ENCODE measurements at places on chromosomes 7 and 10.
A peak's percentile ranks its signal among the peaks of the same experiment; 100 is the strongest.

DNA sequence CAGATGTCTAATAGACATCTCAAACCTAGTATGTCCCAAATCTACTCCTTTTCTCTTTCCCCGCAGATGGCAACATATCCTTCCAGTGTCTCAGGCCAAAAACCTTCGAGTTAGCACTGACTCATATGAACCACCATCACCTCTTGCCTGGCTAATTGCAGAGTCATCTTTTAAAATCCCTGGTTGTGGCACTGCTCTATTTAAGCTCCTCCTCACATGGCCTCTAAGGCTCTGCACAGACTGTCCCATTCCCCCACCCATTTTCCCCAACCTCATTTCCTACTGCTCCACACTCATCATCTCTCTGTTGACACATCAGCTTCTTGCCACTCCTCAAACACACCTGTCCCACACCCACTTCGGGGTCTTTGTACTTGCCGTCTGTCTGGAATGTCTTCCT, 16.8 kb upstream of the HBP1 start:
- DNase-seq, result no peak

DNA sequence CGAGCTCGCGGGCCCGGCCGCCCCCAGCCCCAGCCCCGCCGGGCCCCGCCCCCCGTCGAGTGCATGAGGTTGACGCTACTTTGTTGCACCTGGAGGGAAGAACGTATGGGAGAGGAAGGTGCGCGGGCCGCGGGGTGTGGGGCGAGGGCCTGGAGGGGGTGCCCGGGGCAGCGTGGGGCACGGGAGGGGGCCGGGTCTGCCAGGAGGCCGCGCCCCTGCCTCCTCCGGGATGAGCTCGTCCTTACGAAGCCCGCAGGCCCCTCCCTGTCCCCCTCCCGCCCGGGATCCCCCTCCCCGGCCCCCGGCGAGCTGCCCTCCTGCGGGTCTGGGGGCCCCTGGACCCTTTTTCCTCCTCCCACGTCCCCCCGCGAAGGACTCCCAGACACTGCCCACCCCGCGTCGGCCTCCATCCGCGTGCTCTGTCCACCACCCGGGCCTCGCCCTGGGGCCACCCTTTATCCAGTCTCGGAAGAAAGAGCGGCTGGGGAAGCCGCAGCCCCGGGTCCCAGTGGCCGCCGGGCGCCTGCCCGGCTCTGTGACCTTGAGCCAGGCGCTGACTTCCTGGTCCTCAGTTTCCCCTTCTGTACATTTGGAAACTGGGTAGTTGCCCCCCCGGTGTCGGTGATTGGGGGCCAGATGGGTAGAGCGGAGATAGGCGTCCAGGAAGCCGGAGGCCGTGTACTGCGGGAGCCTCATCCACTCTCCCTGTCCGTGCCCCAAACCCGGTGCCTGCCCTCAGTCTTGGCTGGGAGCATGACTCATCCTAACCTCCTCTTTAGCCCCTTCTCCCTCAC, 521 bp downstream of the LIMK1 start:
- DNase-seq, result no peak

DNA sequence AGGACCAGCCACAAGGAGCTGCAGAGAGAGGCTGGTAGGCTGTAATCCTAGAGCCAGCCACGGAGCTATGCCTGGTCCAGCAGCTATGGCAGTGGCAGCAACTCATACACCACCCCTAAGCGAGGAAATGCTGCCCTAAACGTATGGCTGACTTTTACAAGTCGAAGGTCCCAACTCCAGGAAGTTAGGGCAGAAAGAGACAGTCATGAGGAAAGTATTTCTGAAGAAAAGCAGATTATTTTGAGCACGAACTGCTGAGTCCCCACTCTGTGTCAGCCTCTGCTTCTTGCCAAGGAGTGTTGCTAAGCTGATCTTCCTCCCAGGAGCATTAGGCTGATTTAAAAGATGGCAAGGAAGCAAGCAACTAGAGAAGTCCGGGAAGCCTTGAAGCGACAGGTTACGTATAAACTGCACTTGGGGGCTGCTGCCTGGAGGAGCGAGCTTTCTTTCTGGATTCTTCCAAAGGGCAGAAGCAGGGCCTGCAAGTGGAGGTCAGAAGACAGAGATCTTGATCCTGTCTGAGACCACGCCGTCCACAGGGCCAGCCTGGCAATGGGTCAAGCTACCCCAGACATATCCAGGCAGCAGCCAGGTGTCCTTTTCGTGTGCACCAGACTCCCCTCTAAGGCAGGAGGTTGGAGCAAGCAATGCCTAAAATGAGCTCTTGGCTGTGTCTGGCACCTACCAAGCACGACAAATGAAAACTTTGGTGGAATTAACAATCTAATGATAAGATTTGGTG, 39.4 kb downstream of the PLXNA4 start:
- DNase-seq, result no peak

GRCh38 chr7:107628461-107629064, 32.1 kb upstream of the SLC26A4 start:
- no peak for DNase-seq

- no peak for DNase-seq
These were observed 78.7 kb upstream of the MKLN1 start for GRCh38 chr7:131249003-131249402.

GRCh38 chr10:91635401-91636400, 2.8 kb upstream of the PPP1R3C start:
- DNase-seq, result peak; percentile 1

DNA sequence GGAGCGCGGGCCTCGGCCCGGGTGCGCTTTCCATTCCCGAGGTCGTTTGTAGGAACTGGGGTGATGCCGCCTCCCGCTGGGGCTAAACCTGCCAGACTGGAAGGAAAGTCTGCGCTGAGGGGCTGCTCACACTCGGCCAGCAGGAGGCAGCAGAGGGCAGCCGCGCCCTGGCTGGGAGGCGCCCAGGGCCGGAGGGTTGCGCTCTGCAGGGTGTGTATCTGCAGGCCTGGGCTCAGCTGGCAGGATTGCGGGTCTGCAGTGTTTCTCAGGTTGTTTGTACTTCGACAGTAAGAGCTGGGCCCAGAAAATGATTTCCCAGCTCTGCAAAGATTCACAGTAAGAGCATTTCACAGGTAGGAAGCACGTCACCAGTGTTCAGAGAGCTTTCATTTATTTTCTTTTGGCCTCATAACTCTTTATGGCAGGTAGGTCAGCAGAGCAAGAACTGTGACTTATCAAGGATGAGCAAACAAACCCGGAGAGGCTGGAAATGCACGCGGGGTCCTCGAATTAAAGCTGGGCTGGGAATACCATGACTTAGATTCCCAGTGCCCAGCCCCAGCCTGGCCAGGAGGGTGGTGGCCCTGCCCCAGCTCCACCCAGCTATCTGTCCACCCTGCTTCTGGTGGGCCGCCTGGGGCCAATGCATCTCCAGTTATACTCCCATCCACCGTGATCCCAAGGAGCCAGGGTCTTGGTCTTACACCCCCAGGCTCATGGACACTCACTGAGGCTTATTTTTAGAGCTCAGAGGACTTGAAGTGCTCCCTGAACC, 15.2 kb upstream of the PPP2R2D start:
- DNase-seq, result peak; percentile 50

DNA sequence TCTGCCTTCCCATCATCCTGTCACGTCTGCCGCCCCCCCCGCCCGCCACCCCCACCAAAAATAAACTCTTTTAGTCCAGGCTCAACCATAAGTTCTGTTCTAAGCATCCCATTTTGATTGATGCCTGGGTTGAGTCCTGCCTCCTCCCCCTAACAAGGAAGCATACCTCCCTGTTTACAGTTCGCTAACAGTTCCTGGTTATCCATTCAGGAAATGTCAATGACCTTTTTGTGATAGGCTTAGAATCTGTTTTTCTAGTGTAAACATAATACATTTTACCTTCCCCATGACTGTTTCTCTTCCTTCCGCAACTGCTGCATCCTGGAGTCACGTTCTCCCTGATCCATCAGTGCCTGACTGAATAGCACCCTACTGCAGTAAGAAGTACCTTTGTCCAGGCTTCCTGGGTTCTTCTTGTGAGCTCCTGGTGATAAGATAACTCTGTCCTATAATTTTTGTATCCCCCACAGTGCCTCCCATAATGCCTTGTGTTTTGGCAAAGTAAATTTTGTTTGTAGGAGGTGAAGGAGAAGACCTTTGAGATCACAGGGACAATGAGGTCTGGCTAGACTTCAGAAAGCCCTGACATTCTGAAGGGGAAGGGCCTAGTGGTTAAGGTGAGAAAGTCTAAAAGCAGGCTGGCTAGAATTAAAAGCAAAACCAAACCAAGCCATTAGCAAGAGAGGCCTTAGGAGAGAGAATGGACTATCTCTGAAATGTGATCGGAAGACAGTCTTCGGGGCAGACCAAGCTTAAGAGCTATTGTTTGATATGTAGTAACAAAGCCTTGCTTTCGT, 7.3 kb downstream of the AGFG2 start:
- no peak for DNase-seq

GRCh38 chr10:80154978-80155695, 22.6 kb downstream of the PLAC9 start:
- DNase-seq, result no peak

DNA sequence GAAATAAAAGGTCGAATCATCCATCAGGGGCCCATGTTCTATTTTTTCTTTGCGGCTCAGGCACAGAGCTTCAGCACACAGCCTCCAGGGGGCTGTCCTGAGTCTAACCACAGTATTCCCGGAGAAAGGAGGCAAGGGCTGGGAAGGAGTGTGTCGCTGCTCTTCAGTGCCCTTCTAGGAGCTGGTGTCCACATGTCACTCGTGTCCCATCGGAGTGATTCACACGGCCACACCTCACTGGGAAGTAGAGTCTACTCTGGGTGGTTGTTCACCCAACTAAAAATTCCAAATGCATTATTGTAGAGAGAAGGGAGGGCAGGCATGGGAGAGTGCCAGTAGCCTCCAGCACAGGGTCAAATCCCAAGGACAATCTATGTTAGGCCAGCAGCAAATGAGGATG, 114.8 kb upstream of the LANCL2 start:
- DNase-seq, result no peak

DNA sequence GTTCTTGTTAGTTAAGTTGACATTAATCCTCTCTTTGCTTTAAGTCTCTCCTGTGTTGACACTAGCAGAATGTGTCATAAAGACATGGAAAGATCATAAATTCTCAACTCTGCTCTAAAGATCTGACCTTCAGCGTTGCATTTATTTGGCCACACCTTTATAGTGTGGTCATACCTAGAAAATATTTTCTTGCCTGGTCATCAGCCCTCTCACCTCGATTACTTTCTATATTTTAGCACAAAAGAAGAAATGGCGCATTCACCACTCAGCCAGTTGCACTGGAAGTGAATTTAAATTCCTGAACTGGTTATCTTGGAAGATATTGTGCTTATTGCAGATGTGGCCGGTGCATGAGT, 96.7 kb upstream of the PDCD4 start:
- no peak for DNase-seq

GRCh38 chr10:67487906-67488619, 207.9 kb downstream of the CTNNA3 start:
- no peak for DNase-seq

DNA sequence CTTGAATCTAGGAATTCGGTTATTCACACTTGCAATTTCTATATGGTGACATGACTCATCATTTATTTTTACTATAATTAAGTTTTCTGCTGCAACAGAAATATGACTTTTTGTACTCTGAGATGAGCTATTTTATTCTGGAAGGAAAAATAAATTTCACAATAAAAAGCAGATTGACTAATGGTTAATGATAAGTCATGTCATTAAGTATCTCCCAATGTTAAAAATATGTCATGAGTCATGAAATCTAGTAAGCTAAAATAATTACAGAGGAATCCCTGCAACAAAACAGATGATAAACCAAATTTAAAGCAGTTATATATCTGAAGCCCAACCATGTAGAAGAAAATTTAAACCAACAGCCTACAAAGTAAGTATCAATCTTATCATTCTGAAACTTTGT, 149.2 kb downstream of the CACNA2D1 start:
- no peak for DNase-seq

GRCh38 chr10:100175875-100176274, 10.0 kb downstream of the ERLIN1 start:
- no peak for DNase-seq

GRCh38 chr7:94173436-94173835, 169.3 kb upstream of the BET1 start:
- DNase-seq, result no peak

DNA sequence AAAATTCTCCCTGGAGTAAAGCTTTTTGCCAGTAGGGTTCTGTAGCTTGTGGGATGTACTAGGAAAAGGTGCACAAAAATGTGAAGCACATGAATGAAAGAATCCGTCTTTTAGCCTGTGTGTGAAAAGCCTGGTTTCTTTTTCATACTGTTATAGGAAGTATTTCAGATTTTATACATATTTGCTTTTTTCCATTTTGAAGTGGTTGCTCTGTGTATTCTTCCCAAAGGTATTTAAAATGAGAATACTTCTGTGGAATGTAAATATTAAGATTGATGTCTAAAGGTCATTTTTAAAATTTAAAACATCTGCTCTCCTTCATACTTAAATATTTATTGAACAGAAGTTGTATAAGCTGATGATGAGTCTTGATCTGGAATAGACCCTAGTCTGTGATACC, 96.8 kb downstream of the CDK14 start:
- DNase-seq, result no peak

- DNase-seq, result no peak
These were observed 42.0 kb downstream of the FZD1 start for GRCh38 chr7:91306266-91306665.

DNA sequence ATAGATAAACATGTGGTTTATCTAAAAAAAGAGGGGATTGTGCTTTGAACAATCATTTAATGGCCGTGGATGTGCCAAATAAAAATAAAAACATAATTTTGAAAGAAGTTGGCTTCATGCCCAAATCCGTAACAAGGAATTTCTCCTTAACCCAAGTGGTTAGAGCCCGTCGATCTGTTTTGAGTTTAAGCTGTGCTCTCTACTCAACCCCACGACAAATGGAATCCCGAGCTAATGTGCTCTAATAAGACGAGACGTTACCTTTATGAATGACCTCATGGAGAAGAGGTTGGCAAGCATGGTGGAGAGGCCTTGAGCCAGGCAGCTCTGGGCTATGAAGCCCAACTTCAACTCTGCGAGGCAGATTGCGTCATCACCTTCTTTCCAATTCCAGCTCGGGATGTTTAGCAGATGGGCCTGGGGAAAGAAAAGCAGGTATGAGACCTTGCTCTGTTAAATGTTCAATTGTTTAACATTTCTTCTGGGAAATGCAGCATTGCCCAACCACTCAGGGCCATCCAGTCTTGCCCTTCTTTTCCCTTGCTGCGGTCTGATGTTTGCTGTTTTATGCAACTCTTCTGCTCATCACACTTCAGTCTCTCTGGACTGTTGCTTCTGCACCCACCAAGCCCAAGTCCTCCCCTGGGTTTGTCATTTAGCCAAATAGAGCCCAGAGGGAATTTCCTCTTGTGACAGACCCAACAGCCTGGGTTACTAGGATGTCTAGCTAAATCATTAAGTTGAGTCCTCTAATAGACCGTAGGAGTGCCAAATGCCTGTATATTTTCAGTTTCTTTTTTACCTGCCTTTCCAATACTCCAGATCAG, 564.6 kb downstream of the KCNMA1 start:
- no peak for DNase-seq

DNA sequence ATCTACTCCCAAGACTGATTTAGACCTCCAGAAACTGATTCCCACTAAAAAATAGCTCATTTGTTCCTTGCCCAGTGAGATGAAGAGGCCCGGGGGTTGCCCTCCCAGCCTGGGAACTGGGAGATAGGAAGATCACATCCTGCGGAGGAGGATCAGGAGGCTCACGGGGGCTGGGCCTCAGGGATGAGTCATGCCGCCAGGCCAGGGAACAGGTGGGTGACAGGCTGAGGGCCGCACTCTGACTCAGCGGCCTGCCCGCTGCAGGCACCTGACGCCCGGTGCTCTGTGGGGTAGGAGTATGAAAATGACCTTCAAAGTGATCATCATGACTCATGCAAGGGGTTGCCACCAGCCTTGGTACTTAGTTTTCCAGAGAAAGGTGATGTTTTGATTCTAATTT, 104.5 kb upstream of the ZPBP start:
- no peak for DNase-seq

- no peak for DNase-seq
These were observed 25.0 kb upstream of the TAX1BP1 start for GRCh38 chr7:27714831-27715444.
